ENCODE measurements at places on chromosomes 1 and 21.
A peak's percentile ranks its signal among the peaks of the same experiment; 100 is the strongest.

DNA sequence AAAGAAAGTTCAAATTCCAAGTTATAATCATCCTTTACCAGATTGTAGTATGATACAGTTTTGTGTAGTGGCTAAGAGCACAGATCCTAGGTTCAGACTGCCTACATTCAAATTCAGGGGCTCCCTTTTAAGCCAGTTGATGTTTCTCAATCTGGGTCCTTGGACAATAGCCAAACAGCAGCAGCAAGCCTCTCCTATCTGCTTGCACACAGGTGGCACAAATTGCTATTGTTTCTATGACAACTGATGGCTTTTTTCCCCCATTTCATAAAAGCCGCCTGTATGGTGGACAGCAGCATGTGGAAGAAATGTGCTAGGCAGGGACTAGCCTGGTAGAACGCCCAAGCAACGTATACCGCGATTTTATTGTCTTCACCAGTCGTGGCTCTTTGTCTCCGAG, 76.5 kb downstream of the S1PR1 start:
- DNase-seq: no peak

- DNase-seq: no peak
These were observed 63.0 kb downstream of the HIVEP3 start for GRCh38 chr1:41855713-41856112.

GRCh38 chr1:13949546-13949945, 249.6 kb downstream of the PRDM2 start:
- no peak for DNase-seq

DNA sequence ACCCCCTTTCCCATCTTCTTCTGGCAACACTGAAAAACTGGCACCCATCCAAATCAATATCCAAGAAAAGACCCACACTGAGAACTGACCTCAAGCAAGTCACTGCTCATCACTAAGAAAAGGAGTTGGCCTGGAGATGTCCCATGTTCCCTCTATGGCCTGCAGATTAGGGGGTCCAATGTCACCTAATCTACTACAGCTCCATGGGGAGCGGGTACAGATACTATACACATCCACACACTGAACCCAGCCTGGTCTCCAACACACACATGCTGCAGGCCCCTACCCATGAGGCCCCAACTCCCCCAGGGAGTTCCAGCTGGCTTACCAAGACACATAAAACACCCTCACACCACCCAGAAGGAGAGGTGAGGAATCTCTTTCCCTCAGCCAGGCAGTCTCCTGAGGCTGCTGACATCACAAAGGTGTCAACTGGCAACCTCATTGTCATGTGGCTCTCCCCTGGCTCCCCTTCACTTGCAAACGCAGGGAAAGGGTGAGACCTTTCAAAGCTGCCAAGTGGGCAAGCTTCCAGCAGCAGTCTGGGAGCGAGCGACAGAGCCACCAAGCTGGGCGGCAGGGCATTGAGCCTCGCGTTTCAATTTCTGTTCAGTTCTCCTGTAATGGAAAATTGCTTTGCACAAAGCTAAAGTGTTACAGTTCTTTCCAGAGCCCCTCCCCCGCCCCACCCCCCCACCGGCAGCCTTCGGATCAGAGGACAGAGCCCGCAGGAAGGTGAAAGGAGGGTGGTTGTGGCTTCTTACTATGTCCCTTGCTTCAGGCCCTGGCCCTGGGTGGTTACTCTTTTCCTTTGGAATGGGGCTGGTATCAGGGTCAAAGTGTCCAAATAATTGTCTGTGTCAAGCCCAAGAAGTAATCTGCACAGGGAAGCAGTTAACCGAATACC, at the start of gene LRRC52:
Gene LRRC52, plus strand, starts transcription at position 469 of the 907 bp plus-strand sequence. Its CDS starts 297 bp downstream, at position 766.
- no peak for DNase-seq

DNA sequence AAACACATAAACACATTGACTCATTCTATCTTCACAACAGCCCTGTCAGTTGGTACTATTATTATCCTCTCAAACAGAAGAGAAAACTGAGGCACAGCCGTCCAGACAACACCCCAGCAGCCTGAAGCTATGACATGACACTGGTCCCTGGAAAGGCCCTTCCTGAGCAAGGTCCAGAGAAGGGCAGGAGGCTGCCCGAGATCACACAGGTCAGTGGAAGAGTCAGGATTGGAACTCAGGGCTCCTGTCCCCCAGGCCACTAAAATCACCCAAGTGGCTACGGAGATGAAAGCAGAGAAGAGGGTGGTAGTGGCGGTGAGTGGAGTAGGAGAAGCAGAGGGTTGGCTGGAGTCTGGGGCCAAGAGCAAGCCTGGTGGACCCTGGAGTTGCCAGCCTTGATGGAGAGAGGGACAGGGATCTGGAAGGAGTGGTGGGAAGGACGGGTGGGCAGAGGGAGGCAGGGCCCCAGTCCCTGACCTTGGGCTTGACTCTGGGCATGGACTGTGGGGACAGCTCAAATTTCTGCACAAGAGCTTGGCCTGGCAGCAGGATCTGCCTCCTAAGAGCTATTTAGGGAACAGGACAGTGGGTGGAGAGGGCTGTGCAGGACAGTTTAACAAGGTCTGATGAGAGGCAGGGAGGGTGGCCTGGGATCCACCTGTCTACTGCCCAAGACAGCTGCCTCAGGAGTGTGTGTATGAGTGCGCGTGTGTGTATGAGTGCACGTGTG, 15.8 kb downstream of the MYOM3 start:
- no peak for DNase-seq

DNA sequence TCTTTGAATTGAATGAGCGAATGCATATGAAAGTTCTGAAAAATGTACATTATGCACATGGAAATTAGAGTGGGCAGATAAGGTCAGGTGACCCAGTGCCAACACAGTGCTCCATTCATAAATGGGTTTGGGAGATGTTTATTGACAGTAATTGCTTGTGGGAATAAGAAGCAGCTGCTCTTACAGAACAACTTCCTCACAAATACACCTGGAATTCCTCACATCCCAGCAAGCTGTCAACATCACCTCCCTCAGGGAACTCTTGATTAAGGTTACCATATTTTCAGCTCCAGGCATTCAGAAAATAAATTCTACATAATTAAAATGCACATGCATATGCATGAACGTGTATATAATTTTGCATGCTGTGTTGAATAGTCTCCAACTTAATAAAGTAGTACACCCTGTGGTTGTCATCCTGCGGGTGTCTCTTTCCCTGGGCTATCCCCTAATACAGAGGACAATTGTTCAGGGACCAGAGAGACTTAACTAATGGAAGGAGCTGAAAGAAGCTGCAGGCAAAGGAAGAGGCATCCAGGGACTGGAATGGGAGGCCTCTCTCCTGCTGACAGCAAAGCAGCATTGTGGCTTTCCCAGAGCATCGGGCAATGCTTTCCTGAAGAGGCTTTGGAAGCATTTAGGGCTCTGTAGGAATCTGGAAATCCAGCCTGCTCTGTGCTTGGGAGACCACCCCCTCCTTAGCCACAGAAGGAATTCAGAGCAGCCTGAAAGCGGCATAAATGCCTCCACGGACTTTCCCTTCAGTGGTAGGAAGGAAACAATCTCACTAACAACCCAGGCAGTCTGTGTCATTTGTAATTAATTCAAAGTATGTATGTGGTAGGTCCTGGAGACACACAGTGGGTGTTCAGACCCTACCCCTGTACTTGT, 55.2 kb upstream of the GNG12 start:
- no peak for DNase-seq

GRCh38 chr21:45286671-45287437, 841 bp downstream of the POFUT2 start:
- DNase-seq: peak; percentile 20

GRCh38 chr1:84851839-84852238, 41.2 kb downstream of the LPAR3 start:
- DNase-seq: no peak

Measured in activated T-cell treated with anti-CD3 and anti-CD28 coated beads, Interleukin-2, amount 50 U/mL, for 1 hour (primary cell).